ELF-1 (cell line): ENCODE measurements at places on chromosomes 5 and 9.

GRCh38 chr5:7930011-7930410 lies 61.1 kb downstream of the MTRR start:
- no peak for DNase-seq

DNA sequence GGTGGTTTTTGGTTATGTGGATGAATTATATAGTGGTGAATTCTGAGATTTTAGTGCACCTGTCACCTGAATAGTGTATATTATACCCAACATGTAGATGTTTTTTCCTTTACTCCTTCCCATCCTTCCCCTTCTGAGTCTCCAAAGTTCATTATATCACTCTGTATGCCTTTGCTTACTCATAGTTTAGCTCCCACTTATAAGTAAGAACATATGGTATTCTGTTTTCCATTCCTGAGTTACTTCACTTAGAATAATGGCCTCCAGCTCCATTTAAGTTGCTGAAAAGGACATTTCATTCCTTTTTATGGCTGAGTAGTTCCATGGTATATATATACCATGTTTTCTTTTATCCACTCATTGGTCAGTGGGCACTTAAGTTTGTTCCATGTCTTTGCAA lies 161.6 kb upstream of the CD180 start:
- no peak for DNase-seq

- no peak for DNase-seq
Measured at GRCh38 chr9:12822111-12822510, 47.3 kb downstream of the LURAP1L start.

- no peak for DNase-seq
Measured at GRCh38 chr5:158486566-158486965, 613.1 kb downstream of the EBF1 start.

DNA sequence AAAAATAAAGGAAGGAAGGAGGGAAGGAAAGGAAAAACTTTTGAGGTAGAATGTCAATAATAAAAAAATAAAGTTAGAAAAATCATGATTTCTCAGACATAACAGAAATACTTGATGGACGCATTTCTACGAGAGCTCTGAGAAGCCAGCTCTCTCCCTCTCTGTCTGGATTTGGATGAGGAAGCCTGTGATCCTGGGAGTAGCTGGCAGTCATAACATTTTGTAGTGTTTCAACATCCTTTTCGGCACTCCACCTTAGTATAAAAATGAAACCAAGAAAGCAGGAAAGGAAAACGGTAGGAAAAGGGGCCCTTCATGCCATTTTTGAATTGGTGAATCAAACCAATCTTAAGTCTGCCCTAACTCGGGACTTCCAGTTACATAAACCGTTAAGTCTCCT lies 321.3 kb downstream of the EPB41L4A start:
- DNase-seq = no peak

DNA sequence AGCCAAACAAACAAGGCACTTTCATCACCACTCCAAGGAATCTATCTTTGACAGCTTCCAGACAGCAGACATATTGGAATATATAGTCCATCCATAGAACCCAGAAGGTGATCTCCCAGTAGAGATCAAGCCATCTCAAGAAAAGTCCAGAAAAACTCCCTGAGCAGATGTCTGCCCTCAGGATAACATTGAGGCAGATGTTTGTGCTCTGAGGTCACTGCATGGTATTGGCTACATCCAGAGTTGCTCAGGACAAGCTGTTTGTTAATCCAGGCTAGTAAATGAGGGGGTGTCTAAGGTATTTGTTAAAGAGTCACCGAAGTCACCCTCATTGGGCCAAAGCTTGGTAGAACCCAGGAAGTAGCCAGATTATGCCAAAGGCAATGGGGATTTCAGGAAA lies 556.3 kb upstream of the KLF4 start:
- no peak for DNase-seq
